ENCODE measurements at places on chromosomes 2 and 18. TPM values are rescaled to one million over a fixed set of nuclear protein-coding genes. Genes with fewer than 3 reads are reported as not detected.
A peak's percentile ranks its signal among the peaks of the same experiment; 100 is the strongest.

DNA sequence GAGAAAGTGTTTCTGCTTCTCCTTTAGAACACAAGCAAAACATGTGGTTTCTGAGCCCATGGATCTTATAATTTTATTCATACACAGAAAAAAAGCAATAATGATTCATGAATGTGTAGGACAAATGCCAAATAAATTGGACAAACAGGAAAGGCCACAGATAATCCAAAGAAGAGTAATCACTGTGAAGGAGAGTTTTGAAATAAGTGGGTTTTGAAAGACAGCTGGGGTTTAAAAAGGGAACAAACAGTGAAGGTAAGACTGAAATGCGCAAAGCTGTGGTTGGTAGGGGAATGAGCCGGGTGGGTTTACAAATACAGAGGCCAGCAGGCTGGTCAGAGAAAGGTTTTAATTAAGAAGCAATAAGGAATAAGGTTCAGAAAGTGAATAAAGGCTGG is 50.0 kb upstream of the MBOAT2 start:
- no peak for DNase-seq

GRCh38 chr2:218985021-218985324 is at the start of gene FEV:
TSS of gene FEV (minus strand) at chr2:218985184. CDS start at chr2:218985075, 109 bp downstream.
- no peak for DNase-seq

DNA sequence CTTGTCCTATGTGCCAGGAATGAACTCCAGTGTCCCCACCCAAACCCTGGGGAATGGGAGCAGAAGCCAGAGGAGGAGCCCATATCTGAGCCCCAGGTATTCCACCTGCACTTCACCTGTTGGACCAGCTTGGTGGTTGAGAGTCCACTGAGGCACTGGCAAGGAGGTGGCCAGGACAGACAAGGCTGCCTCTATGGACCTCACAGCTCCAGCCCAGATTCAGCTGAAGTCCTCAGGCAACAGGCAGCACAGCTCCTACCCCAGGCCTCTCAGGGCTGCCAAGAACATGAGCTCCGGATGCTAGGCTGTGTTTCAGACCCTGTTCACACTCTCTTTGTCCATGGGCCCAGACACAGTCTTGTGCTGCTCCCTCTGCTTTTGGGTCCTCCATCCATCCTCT is 2.9 kb upstream of the IL1F10 start:
- DNase-seq = no peak

DNA sequence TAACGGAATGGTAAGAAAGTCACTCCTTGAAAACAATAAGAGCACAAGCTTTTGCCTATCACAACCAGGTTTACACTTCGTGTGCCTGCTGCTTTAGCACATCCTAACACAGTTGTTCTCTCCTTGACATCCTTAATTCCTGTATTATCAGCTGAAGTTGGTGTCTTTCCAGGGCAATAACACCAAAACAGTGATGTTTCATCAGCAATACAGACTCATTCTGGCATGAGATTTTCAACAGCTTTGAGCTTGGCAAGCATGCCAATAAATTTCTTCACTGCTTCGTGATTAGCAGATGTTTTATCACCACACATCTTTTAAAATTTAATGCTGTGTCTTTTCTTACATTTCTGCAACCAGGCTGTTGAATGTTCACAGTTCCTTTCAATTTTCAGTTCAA is 148.4 kb downstream of the EIPR1 start:
- DNase-seq = no peak

GRCh38 chr2:160332318-160332717 is 132.2 kb upstream of the ITGB6 start:
- no peak for DNase-seq

DNA sequence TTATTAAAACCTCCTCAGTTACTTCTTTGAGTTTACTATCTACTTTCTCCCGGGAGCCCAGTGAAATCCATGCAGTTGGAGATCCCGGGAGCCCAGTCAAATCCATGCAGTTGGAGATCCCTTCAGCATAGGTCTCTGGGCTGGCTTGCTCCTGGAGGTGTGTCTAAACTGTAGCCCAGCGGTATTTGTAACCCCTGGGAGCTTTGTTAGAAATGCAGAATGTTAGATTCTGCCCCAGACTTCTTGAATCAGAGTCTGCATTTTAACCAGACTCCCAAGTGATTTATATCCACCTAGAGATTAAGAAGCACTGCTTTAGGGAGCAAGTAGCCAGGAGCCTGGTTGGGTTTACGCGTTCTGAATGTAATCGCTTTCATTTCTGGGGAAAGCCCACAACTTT is 54.5 kb downstream of the ARHGAP28 start:
- DNase-seq = no peak

GRCh38 chr18:75489493-75490190 is 62.1 kb upstream of the SMIM21 start:
- no peak for DNase-seq

- no peak for DNase-seq
Measured at GRCh38 chr2:200336980-200337615, 30.6 kb downstream of the SPATS2L start.

DNA sequence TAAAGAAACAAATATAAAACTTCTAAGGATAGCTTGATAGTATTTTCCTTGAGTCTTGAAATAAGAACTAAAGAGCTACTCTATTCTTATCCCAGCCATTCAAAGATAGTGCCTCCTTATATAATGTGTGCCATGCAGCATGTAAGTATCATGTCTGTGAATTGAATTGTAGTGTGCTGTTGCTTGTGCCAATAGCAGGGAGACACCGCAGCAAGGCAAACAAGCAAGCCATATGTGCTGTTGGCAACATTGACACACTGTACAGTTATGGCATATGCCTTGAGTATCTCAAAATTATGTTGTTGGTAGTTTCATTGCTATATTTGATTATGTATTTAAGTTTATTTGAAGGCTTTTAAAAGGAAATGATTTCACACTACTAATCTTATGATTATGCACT is 58.2 kb downstream of the ERBB4 start:
- no peak for DNase-seq

- DNase-seq = peak; percentile 39
Measured at GRCh38 chr2:69798290-69798908, 31.1 kb upstream of the GMCL1 start.

DNA sequence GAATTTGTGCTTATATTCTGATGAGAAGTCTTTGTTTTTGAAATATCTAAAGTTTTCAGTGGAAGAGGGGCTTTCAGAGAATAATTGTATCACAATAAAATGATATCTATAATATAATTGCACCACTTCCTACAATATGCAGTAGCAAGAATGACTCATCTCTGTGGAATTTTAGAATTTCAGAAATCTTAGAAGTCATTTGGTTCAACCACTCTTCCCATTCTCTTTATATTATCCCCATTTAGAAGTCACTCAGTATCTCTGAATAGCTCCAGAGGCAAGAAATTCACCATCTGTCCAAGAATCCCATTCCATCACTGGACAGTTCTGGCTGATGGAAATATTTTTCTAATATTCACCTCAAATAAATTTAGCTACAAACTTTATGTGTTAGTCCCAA is 59.3 kb upstream of the CCDC68 start:
- DNase-seq = peak; percentile 70

- DNase-seq = no peak
Measured at GRCh38 chr2:35378791-35379190, 976.8 kb upstream of the CRIM1 start.

- DNase-seq = peak; percentile 72
Measured at GRCh38 chr18:51030537-51031258, 685 bp downstream of the SMAD4 start.

DNA sequence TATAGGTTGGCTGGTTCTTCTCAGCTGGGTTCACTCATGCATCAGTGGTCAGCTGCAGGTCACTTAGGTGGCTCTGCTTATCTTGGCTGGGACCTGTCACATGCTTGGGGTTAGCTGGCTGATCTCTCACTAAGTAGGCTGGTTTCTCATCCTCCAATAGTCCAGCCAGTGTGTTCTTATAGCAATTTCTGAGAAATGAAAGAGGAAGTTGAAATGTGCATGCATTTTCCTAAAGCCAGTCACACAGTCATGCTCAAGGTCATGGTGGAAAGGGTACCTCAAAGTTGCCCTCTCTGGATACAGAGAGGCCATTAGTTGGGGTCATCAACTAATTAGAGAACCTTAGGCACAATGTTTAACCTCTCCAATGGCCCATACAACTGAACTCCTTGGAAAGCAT is 64.4 kb downstream of the KLHL29 start:
- no peak for DNase-seq

DNA sequence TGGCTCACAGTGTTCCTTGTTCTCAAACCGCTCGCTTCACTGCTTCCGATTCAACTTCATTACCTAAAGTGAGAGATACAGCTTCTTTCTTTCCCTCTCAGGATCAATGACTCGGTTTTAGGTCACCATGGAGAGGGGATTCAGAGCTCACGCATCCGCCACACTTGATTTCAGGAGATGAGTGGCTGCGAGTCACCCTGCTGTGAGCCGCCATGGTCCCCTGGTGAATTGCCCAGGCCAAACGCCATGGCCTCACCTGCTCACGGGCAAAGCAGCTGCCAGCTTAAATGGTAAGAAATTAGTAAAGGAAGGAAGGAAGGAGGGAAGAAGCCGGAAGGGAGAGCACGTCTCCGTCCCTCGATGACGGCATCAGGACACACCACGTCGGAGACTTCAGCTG is 60.5 kb downstream of the ADNP2 start:
- no peak for DNase-seq

DNA sequence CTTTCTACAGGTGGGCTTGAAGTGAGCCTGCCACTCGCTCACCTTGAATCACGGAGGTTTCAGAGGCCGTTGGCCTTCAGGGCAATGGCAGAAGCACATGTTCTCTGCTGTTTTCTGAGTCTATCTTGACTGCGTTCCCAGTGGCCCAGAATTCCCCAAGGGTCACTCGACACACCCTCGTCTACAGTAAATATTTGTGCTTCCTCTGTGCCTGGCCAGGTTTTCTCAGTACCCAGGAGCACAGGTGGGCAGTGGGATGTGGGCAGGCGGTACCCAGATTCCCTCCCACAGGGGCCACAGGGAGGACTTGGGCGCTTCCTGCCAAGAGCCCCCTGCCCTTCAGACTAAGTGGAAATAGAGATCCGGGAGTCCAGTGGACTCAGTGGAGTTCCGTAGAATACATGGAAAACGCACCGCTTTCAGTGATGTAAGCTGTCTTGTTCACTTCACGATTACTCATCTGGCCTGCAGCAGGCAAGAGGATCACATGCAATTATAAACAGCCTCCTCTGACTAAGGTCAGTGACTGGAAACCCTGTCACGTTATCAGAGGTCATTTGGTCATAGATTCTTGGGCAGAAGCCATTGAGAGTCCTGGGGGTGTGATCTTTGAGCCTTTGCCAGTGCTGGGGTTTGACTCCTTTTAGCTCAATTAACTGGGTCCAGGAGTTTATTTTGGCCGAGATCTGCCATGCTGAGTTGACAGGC is 179.8 kb downstream of the NEDD4L start:
- peak; percentile 93 for DNase-seq

DNA sequence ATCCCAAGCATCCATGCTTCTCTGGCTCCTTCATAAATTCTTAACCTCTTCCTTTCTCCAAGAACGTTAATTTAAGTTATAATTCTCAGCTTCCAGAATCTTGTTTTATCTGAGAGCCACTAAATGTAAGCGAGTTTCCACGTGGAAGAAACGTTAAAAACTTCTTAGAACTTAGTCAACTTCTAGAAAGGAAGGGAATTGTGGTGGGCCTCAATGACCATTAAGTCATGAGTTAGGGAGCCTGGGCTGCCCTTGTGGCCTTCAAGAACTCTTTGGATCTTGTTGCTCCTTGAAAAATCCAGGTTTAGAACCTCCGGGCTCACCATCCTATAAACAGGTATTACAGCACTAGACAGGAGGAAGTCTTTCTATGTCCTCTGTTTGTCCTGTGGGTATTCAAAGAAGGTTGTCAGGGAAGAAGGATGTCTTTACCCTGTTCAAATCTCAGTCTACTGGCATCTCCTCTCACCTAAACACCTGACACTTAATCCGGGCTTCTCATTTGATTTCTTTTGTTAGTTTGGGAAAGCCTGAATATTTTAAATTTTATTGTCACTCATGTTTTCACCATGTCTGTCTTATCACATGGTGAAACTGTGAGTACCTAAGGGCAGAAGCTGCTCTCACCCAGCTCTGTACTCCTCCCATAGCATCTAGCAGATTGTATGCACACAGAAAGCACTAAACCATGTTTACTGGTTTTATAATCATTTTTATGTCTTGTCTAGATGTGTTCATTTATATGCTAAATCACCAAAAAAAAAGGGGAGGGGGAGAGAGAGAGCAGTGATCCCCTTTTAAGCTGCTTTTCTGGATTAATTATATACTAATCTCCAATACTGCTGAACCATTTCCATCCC is 6.3 kb downstream of the RND3 start:
- no peak for DNase-seq

- DNase-seq = no peak
Measured at GRCh38 chr2:217366966-217367365, 507.1 kb upstream of the TNP1 start.

DNA sequence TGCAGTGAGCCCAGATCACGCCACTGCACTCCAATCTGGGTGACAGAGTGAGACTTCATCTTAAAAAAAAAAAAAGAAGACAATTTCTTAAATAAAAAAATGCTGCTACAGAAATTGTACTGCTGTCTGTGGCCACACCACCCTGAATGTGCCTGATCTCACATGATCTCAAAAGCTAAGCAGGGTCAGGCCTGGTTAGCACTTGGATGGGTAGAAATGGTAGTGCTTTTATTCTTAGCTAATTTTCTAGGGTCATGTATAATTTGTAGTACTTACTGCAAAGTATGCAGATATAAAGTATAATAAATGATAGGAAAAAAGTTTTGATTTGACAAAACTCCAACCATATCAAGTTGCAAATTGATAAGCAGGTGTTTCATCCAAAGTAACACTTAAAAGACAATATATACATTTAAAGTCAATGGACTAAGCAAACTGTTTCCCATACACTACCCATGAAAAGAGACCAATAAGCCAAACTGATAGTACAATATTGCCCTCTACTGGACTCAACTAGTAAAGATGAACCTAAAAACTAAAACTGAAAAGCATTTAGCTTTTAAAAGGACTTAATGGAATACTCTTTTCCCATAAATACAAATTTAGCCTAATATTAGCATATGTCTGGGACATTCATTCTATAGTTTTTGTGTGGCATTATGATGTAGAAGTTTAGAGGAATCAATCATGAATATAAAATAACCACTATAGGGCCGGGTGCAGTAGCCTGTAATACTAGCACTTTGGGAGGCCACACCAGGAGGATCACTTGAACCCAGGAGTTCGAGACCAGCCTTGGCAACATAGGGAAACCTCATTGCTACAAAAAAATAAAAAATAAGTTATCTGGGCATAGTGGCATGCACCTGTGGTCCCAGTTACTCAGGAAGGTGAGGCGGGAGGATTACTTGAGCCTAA is 18.6 kb upstream of the PEX13 start:
- DNase-seq = no peak

Gene SCYGR4
- not detected for total RNA-seq

Gene LIMS3
- total RNA-seq = 1.4 TPM

Gene CCNT2
- 19.1 TPM for total RNA-seq

Gene KIF3C
- total RNA-seq = 41.2 TPM

Gene ACKR3
- 19.6 TPM for total RNA-seq

Gene HNMT
- total RNA-seq = 16.6 TPM

Gene KIF1A
- total RNA-seq = not detected

Gene CCDC141
- total RNA-seq = not detected

Gene TWIST2
- total RNA-seq = 5.0 TPM

Gene OTOS
- not detected for total RNA-seq

Gene CXCR4
- total RNA-seq = 0.70 TPM

Gene SPATS2L
- 189 TPM for total RNA-seq

Gene IL36RN
- 1.0 TPM for total RNA-seq

Gene TWSG1
- total RNA-seq = 55.8 TPM

Measured in PC-9 (cell line).